ENCODE measurements at places on chromosomes 4 and X. TPM values are rescaled to one million over a fixed set of nuclear protein-coding genes. Genes with fewer than 3 reads are reported as not detected.

TBC1D8B gene
- 0.26 TPM for total RNA-seq

SH3TC1 gene
- total RNA-seq = 25.4 TPM

ADH1A gene
- total RNA-seq = not detected

ADH7 gene
- total RNA-seq = not detected

DNA sequence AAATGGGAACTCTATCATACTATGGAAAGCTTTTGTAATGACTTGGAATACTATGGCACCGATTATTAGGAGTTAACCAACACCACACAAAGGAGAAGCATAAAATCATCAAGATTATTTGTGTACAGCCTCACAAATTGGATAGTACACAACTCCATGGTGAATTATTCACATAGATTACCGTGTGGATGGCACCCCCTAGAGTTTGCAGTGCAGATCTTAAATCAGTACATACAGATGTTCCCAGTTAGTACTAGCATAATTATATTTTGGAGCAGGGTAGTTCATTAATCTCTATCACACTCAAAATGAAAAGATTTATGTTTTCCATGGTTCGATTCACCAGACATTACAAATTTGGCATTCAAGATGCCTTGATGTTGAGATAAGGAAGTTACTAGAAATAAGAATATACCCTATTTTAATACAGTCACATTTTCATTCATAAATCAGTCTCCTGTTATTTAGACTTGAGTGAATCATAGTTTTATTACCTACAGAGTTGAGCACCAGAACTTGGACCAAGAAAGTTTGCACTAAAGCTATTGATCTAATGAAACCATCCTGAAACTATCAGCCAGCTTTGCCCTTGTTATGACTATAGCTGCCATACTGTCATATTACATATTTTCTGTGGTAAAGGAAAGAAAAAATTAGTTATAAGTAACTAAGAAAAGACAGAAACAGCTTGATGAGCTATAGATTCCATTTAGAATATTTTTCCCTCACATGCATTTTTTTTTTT is 531.8 kb downstream of the GLUD2 start:
- no peak overlapping the region for H3K4me3 ChIP-seq
- DNase-seq = no peak
- no peaks in the 10 kb centered on the region for H3K36me3 ChIP-seq
- no peaks in the 10 kb centered on the region for H3K27me3 ChIP-seq
- H3K27ac ChIP-seq = peak overlapping the region; percentile 61

GRCh38 chrX:92224406-92224805 is 445.2 kb downstream of the PCDH11X start:
- no peaks in the 10 kb centered on the region for H3K36me3 ChIP-seq
- no peak overlapping the region for H3K4me3 ChIP-seq
- H3K4me1 ChIP-seq = no peaks in the 10 kb centered on the region
- DNase-seq = no peak
- no peak overlapping the region for H3K27ac ChIP-seq
- H3K27me3 ChIP-seq = no peaks in the 10 kb centered on the region

- no peak overlapping the region for H3K4me3 ChIP-seq
- no peaks in the 10 kb centered on the region for H3K4me1 ChIP-seq
- no peaks in the 10 kb centered on the region for H3K36me3 ChIP-seq
- H3K27ac ChIP-seq = no peak overlapping the region
- no peak for DNase-seq
- no peaks in the 10 kb centered on the region for H3K27me3 ChIP-seq
Observed at GRCh38 chr4:43732829-43733426, 715.7 kb downstream of the KCTD8 start.

DNA sequence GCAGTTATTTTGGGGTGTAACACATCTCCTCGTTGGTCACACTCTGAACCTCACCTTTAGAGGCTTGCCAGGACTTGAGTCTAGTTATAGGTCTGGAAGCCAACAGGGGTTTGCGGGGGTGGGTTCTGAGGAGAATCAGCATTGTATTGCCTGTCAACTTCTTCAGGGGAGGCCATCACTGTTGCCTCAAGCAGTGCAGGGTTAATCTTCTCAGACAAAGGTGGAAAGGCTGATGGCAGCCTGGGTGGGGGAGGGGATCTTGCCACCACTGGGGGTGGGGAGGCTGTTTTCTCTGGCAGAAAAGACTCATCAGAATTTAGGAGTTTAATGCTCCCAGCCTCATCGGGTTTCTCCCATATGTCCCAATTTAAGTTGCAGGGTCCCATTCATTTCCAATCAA is 387.8 kb downstream of the PRR32 start:
- DNase-seq = no peak
- H3K36me3 ChIP-seq = no peaks in the 10 kb centered on the region
- H3K27me3 ChIP-seq = no peaks in the 10 kb centered on the region
- no peak overlapping the region for H3K4me3 ChIP-seq

GRCh38 chr4:7416745-7417432 is 17.8 kb downstream of the PSAPL1 start:
- H3K4me1 ChIP-seq = no peaks in the 10 kb centered on the region
- no peaks in the 10 kb centered on the region for H3K36me3 ChIP-seq
- DNase-seq = no peak
- no peak overlapping the region for H3K4me3 ChIP-seq
- H3K27ac ChIP-seq = no peak overlapping the region

DNA sequence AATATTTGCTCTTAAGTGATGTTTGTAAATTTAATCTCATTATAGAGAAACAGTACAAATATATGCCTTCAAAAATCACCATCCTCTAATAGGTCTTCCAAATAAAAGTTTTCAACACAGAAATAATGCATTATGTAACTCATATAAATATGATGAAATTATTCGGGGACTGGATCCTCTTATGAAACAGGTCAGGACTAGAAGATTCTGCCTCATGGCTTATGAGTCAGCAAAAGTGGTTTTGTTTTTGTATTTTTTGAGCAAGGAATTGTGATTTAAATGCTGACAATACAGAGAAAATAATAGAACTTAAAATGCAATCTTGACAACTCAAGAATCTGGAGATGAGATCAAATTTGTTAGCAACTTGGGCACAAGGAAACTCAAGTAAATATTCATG is 179.7 kb upstream of the NDP start:
- no peaks in the 10 kb centered on the region for H3K36me3 ChIP-seq
- no peaks in the 10 kb centered on the region for H3K27me3 ChIP-seq
- no peaks in the 10 kb centered on the region for H3K4me1 ChIP-seq
- no peak overlapping the region for H3K4me3 ChIP-seq
- no peak for DNase-seq

DNA sequence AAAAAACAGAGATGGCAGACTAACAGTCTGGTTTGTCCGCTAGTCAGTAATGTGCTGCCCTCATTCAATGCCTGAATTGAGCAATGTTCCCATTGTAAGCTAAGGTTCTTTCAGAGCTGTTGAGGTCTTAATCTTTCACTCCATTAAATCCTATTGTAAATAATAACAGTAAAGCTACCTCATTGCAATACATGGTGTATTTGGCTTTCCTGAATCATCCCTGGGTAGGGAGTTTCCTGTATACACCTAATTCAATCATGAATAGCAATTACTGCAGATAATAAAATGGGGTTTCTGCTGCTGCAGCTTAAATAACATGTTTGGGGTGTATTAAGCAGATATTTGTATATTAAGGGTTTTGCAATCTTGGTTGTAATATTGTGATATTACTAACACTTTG is 1100.2 kb upstream of the INTU start:
- no peaks in the 10 kb centered on the region for H3K4me1 ChIP-seq
- H3K4me3 ChIP-seq = no peak overlapping the region
- no peaks in the 10 kb centered on the region for H3K36me3 ChIP-seq

DNA sequence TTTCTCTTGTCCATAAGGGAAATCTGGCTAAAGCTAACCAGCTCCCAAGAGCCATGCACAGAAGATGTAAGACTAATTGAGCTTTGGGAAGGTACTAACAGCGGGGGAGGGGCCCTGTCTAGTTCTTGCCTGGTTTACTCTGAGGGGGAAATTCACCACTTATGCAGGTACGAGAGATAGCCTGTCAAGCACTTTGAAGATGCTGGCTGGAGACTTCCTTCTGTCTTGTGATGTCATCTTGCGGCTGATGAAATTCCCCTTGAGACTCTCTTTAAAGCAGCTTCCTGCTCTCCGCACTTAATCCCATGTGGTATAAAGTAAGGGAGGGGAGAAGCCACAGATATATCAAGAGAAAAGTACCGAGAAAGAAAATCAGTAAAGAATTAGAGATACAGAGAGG is 345.3 kb downstream of the MAPK10 start:
- no peak overlapping the region for H3K4me3 ChIP-seq
- H3K4me1 ChIP-seq = no peaks in the 10 kb centered on the region
- H3K27ac ChIP-seq = no peak overlapping the region
- no peak for DNase-seq
- no peaks in the 10 kb centered on the region for H3K36me3 ChIP-seq

DNA sequence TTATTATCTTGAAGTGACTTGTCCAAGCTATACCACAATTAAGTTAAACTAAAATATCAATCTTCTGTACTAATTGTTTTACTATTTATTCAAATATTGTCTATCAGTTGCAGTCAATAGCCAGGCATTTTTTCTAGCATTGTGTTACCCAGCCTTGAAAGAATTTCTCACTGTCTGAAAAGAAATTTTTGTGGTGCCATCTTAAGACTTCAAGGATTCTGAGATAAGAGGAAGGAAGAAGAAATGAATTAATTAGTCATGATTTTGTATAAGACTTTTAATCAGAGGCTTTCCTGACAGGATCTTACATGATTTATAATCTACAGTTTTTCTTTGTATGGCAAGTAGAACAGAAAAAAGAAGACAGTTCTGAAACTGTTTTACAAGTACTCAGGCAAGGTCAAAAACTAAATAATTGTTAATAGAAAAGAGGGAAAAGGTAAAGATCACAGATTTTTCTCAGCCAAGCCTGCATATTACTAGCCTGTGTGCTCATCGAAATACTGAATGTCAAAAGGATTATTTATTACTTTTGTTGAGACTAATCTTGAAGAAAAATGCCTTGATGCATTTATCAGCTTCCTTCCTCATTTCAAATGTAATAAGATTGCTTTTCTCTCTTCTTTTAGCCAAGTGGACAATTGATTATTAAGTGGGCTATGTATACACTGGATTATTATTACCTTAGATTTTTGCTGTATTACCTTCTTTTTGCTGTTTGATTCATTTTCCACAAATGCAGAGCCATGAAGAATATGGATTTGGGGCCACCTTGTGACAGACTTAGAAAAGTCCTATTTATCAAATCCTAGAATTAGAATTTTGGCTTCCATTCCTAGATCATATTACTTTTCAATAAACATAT is 53.8 kb downstream of the CXCL1 start:
- DNase-seq = no peak
- H3K36me3 ChIP-seq = no peaks in the 10 kb centered on the region
- no peaks in the 10 kb centered on the region for H3K27me3 ChIP-seq
- H3K4me1 ChIP-seq = no peaks in the 10 kb centered on the region
- no peak overlapping the region for H3K4me3 ChIP-seq
- H3K27ac ChIP-seq = no peak overlapping the region

DNA sequence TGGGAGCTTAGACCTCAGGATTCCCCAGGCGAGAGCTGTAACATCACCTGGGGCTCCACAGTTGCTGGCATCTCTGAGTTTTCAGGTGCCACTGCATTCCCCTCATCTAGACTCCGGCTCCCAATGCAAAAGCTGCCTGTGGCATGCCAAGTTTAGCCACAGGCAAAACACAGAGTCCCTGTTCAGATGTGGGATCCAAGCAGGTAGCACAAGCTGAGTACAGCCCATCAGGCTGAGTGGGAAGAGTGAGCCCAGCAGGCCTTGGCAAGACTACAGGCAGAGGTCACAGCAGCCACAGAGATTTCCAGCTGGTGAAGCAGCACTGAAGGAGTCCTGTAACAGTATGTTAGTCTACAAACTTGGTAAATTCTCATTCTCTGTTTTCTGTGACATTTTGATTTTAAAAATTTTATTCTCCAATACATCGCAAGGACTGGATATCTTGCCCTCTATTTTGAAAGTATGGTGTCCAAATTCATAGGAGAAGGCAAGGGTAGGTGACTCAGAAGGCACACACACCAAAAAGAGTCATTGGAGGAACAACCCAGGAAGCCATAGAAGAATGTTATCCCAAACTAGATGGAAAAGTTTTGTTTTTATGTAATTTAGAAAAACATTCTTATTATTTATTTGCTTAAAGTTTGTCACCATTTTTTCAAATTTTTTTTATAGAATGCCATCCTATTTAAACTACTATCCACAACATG is 13.6 kb upstream of the CXCL2 start:
- H3K4me1 ChIP-seq = no peaks in the 10 kb centered on the region
- H3K4me3 ChIP-seq = no peak overlapping the region
- DNase-seq = no peak
- no peak overlapping the region for H3K27ac ChIP-seq

DNA sequence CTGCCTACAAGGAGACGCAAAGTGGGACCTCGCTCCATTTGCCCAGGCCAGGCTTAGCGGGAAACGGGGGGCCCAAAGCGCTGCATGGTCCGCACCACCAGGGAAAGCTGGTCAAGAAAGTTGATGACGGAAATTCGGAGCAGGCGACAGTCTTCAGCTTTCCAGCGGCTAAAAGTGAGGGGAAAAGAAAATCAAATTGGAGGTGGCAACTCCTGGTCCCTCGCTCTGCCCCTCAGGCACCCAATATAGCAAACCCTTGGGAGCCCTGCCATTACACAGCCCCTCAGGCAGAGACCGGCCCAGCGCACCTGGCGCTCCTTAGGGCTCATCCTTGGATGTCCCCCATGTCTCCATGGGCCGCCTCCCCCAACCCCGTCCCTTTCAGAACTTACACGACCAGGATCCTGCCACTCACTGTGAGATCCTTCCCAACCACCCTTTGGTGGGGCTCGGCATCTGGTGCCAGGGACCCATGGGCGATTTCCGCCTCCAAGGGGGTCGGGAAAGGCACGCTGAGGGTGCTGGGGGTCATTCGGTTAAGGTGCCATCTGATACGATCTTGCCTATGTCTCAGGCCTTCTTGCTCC is 1.1 kb downstream of the LAGE3 start:
- H3K27me3 ChIP-seq = no peaks in the 10 kb centered on the region
- DNase-seq = no peak
- peaks cover 18% of the 10 kb centered on the region for H3K4me1 ChIP-seq
- H3K4me3 ChIP-seq = peak overlapping the region; percentile 88
- H3K36me3 ChIP-seq = peaks cover 4% of the 10 kb centered on the region

DNA sequence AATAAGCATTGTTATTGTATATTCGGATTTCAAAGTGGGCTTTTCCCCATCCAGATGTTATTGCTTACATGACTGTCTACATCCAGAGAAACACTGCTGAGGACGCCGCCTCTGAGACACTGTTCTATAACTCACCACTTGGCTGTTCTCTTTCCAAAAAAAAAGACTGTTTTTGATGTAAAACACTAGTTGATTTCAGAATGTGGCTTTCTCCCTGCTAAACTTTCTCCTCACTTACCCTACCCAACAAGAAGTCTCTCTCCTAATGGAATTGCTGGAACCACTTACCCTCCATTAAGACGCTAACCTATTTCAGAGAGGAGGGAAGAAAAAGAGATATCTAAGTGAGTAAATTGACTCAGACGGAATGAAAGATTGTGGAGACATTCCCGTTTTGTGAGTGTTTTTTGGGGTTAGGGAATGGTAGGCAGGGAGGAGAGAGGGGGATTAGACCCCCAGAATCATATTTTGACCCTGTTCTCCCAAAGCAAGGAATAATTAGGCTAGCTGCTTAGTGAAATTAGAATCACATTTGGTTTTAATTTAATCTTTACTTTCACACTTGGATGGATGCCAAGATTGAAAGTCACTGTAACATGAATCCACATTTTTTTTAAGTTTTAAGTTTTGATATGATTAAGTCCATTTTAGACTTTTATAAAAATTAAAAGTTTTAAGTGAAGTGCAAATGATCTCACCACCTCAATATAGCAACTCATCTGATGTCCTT is 174.9 kb downstream of the CHIC2 start:
- H3K4me3 ChIP-seq = no peak overlapping the region
- no peaks in the 10 kb centered on the region for H3K4me1 ChIP-seq
- DNase-seq = no peak

Measured in activated T-helper 1 cell treated with anti-CD3 and anti-CD28 coated beads, Interleukin-12 subunit alpha, Interleukin-12 subunit beta, Interleukin-2, Interleukin-4 antibody, amounts not matched to agents 30 ng/mL and 10 ng/mL and 1 ng/mL, durations not matched to agents 14 hours and 24 hours and 36 hours (primary cell).